Spinal cord (tissue), 10 donors: ENCODE measurements at places on chromosomes 5 and 9. TPM values are rescaled to one million over a fixed set of nuclear protein-coding genes. Genes with fewer than 3 reads are reported as not detected.

Gene PTPRD
- 97.4 TPM for total RNA-seq

DNA sequence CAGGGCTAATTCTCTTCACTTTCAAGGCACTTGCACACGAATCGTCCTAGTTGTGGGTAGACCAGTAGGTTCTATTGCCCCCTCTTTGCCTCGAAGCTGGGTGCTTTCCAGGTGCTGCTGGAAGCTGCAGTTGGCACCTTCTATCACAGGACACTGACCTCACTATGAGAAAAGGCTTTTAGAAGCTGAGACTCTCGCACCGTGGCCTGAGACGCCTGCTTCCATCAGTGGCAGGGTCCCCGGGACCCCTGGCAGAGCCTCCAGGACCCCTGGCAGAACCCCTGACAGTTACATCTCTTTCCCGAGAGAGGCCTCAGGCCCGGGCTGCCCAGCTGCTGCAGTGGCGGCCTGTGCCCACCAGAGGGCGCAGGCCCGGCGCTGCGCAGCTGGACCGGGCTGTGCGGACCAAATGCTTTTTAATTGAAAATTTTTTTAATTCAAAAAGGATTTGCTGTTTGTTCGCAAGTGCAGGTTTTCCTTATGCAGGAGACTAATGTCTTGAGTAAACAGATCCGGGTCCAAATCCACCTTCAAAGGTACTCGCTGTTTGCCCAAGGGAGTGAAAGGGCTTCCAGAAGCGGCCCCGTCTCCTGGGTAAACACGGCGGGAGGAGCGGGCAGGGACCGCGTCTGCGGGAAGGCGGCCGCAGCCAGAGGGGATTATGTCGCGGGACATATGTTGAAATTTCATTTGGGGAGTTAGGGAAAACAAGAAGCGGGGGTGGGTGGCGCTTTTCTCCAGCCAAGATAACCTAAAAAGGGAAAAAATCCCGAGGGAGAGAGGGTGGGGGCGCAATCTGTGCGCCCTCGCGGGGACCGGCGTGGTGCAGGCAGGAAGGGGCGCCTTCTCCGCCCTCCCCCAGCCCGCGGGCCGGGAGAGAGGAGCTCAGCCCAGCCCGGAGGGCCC is 114.5 kb upstream of the LMX1B start:
- DNase-seq = peak; percentile 73
- peaks cover 45% of the 10 kb centered on the region for H3K4me1 ChIP-seq
- H3K4me3 ChIP-seq = peak overlapping the region; percentile 29
- peaks cover 3% of the 10 kb centered on the region for H3K27me3 ChIP-seq
- no peak overlapping the region for H3K27ac ChIP-seq

GRCh38 chr9:110579034-110579861 is at the start of gene SVEP1:
Gene SVEP1 (minus strand): TSS chr9:110579741. CDS start chr9:110579543, 198 bp downstream.
- peaks cover 11% of the 10 kb centered on the region for H3K27me3 ChIP-seq
- no peaks in the 10 kb centered on the region for H3K36me3 ChIP-seq
- peak; percentile 24 for DNase-seq
- peak within 1 kb of the TSS; percentile 62 for H3K4me3 ChIP-seq
- peaks cover 13% of the 10 kb centered on the region for H3K4me1 ChIP-seq
- peak within 1 kb of the TSS; percentile 61 for H3K27ac ChIP-seq

Gene ENHO
- 63.9 TPM for total RNA-seq

GRCh38 chr9:83538172-83538889 is at the start of gene FRMD3:
Gene FRMD3 (minus strand): TSS chr9:83538401. CDS start chr9:83538231, 170 bp downstream.
- peak within 1 kb of the TSS; percentile 22 for H3K27ac ChIP-seq
- H3K27me3 ChIP-seq = peaks cover 9% of the 10 kb centered on the region
- peak; percentile 73 for DNase-seq
- H3K36me3 ChIP-seq = no peaks in the 10 kb centered on the region
- peaks cover 19% of the 10 kb centered on the region for H3K4me1 ChIP-seq

Gene TLX3
- 2.0 TPM for total RNA-seq

GRCh38 chr5:154673506-154673905 is 81.7 kb upstream of the LARP1 start:
- no peaks in the 10 kb centered on the region for H3K4me1 ChIP-seq
- no peaks in the 10 kb centered on the region for H3K27me3 ChIP-seq
- DNase-seq = no peak
- H3K36me3 ChIP-seq = no peaks in the 10 kb centered on the region
- H3K27ac ChIP-seq = no peak overlapping the region
- H3K4me3 ChIP-seq = no peak overlapping the region

Gene ZFYVE16
- 63.3 TPM for total RNA-seq

Gene KCNIP1
- total RNA-seq = 31.2 TPM

- no peak overlapping the region for H3K4me3 ChIP-seq
- H3K27me3 ChIP-seq = no peaks in the 10 kb centered on the region
These were observed 92.3 kb upstream of the FANCC start for GRCh38 chr9:95409650-95410426.

DNA sequence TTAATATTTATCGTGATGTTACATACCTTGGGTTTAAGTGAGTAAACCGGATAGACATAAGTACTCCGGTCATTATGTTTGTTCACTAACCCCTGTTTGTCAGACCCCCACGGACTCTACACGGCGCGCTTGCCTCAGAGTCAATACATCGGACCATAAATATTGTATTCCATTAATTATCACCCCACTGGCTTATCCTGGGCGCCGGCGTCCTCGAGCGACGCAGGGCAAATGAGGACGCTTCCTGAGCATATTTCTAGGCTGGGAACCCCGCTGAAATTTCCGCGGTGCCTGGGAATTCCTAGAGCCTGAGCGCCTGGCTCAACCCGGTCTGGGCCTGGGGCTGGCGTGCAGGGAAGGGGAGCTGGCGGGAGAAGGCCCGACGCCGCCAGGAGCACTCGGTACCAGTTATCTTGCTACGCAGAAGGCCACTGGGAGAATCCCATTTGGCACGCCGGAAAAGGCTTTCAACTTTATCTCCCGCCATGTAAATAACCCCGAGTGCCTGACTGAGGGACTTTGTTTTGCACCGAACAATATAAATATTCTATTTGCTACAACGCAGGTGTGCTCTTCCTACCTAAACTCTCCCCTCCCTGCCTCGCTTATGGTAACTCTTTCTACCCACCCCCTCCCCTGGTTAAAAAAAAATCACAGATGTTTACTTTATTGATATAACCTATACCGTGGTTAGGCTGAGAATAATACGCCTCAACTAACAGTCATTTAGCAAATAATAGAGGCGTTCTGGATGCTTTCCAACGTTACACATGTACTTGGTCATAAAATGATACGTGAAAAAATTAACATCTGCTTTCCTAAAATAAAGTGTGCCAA is 19.4 kb downstream of the NR2F1 start:
- H3K27me3 ChIP-seq = peaks cover 38% of the 10 kb centered on the region
- peak overlapping the region; percentile 51 for H3K4me3 ChIP-seq
- peak; percentile 71 for DNase-seq
- H3K36me3 ChIP-seq = no peaks in the 10 kb centered on the region
- peak overlapping the region; percentile 98 for H3K27ac ChIP-seq
- peaks cover 38% of the 10 kb centered on the region for H3K4me1 ChIP-seq

Gene SH2D3C
- 11.6 TPM for total RNA-seq

GRCh38 chr9:18761742-18762300 is 271.2 kb downstream of the SAXO1 start:
- no peaks in the 10 kb centered on the region for H3K4me1 ChIP-seq
- H3K36me3 ChIP-seq = no peaks in the 10 kb centered on the region
- H3K27ac ChIP-seq = no peak overlapping the region

Gene LCN15
- not detected for total RNA-seq

Gene TMEM252
- total RNA-seq = not detected

DNA sequence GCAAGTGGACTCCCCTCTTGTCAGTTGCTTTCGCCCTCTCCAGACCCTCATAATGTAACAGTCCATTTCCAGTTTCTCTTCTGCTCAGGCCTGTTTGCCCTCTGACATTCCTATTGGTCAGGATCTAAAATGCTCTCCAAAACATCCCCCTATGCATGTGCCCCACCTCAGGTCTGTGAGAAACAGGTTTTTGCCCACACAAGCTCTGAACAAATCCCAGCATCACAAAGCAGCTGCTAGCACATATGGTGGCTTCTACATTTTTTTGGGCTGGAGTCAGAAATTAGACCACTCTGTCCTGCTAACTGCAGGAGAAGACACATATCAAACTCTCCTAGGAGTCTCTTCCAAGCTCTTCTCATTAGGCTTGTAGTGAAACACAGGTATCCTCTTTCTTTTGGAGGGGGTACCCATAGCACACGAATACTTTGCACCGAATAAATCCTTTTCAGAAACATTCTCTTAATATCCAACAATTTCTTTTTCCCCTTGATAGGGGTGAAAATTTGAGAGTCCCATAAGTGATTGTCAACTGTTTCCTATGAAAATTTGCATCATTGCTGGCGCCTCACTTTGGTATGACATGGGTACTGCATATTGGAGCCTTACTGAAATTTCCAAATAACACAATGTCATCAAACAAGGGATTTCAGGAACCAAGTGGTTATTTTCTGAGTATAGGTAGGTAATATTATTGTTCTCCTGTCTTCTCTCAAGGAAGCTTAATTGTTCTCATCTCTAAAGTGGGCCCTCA is 19.3 kb upstream of the HSPA9 start:
- no peak overlapping the region for H3K27ac ChIP-seq
- H3K4me3 ChIP-seq = no peak overlapping the region
- no peaks in the 10 kb centered on the region for H3K27me3 ChIP-seq
- H3K36me3 ChIP-seq = no peaks in the 10 kb centered on the region
- DNase-seq = no peak

Gene MAPKAP1
- total RNA-seq = 61.3 TPM

- H3K27ac ChIP-seq = peak overlapping the region; percentile 96
- peaks cover 8% of the 10 kb centered on the region for H3K4me1 ChIP-seq
- H3K4me3 ChIP-seq = peak overlapping the region; percentile 82
- H3K27me3 ChIP-seq = no peaks in the 10 kb centered on the region
- H3K36me3 ChIP-seq = peaks cover 5% of the 10 kb centered on the region
These were observed 757 bp downstream of the ZBED3 start for GRCh38 chr5:77086368-77086688.

Gene NKD2
- total RNA-seq = 5.1 TPM

GRCh38 chr5:115317320-115317719 is 20.9 kb upstream of the CCDC112 start:
- H3K4me3 ChIP-seq = no peak overlapping the region
- H3K36me3 ChIP-seq = no peaks in the 10 kb centered on the region
- H3K27me3 ChIP-seq = no peaks in the 10 kb centered on the region
- no peak for DNase-seq
- no peak overlapping the region for H3K27ac ChIP-seq
- H3K4me1 ChIP-seq = no peaks in the 10 kb centered on the region

- no peak for DNase-seq
- H3K4me1 ChIP-seq = peaks cover 4% of the 10 kb centered on the region
- no peaks in the 10 kb centered on the region for H3K27me3 ChIP-seq
These were observed 47.0 kb upstream of the TGFBR1 start for GRCh38 chr9:99057665-99058625.
